ENCODE measurements at places on chromosomes 4 and X.

DNA sequence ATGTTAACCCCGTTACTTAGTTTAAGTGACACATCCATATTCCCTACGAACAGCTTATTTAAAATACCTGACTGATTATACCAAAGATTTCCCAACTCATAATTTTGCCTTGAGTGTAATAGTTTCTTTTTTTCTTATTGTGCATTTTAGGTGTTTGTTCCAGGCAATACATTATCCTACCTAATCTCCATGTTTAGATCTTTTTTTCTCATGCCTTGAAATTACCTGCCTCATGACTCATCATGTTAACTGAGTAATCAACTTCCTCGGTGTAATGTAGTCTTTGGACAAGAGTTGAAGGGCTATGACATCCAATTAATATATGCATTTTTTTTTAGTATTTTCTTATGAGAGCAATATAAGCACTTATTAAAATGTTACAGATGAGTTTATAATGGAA is 228.7 kb upstream of the ANKRD50 start:
- no peak overlapping the region for H3K4me3 ChIP-seq
- no peak for DNase-seq
- H3K27me3 ChIP-seq: no peaks in the 10 kb centered on the region
- peaks cover 2% of the 10 kb centered on the region for H3K4me1 ChIP-seq

DNA sequence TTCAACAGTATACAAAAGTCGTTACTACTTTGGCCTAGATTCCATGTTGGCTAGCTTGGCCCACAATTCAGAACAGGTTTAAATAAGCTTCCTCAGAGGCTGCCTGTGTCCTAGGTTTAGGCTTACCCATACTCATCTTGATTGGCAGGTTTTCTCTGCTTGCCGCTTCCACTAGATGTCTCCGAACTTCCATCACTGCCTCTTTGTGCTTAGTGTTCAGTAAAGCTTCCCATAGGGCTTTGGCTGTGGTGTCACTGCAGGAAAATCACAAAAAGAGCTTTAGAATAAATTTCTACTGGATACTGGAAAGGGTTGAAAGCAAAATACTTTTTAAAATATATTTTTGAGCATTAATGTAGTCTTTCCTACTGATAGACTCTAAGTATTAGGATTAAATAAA is 52.4 kb downstream of the SCFD2 start:
- no peak for DNase-seq
- H3K4me3 ChIP-seq: no peak overlapping the region
- no peaks in the 10 kb centered on the region for H3K4me1 ChIP-seq

GRCh38 chr4:4408576-4409335 is 21.9 kb downstream of the NSG1 start:
- H3K4me1 ChIP-seq: peaks cover 2% of the 10 kb centered on the region
- H3K27ac ChIP-seq: no peak overlapping the region
- no peak overlapping the region for H3K4me3 ChIP-seq
- no peak for DNase-seq

DNA sequence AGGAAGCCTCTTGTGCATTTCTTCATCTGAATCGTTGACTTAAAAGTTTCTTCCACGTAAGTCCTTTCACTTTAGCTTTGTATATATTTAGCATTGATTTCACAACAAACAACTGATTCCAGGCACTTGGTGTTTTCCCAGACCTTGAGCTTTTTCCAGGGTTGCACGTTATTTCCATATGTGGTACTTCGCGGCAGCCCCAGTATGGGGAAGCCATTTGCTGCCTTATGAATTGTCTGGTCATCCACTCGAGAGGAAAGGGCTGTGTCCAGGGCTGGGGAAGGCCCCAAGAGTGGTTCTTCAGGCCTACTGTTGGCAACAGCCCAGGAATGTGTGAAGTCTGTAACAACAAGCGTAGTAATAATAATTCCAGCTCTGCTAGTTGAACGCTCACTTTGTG is 2.8 kb upstream of the TLR8 start:
- H3K4me3 ChIP-seq: no peak overlapping the region
- no peaks in the 10 kb centered on the region for H3K36me3 ChIP-seq
- no peaks in the 10 kb centered on the region for H3K27me3 ChIP-seq
- no peak for DNase-seq

- no peaks in the 10 kb centered on the region for H3K36me3 ChIP-seq
- H3K4me1 ChIP-seq: no peaks in the 10 kb centered on the region
- no peaks in the 10 kb centered on the region for H3K27me3 ChIP-seq
- no peak for DNase-seq
- H3K4me3 ChIP-seq: no peak overlapping the region
Measured at GRCh38 chr4:17924189-17924588, 97.4 kb downstream of the LCORL start.

GRCh38 chr4:116357758-116358157 is 727.6 kb downstream of the TRAM1L1 start:
- H3K27me3 ChIP-seq: no peaks in the 10 kb centered on the region
- DNase-seq: no peak
- H3K36me3 ChIP-seq: no peaks in the 10 kb centered on the region
- no peak overlapping the region for H3K27ac ChIP-seq

- H3K27ac ChIP-seq: no peak overlapping the region
- DNase-seq: no peak
- no peak overlapping the region for H3K4me3 ChIP-seq
- no peaks in the 10 kb centered on the region for H3K27me3 ChIP-seq
Measured at GRCh38 chr4:84915396-84915780, 51.1 kb downstream of the WDFY3 start.

GRCh38 chrX:102044496-102044895 is 81.0 kb upstream of the TCEAL2 start:
- H3K27me3 ChIP-seq: no peaks in the 10 kb centered on the region
- no peak for DNase-seq
- no peak overlapping the region for H3K27ac ChIP-seq
- no peaks in the 10 kb centered on the region for H3K36me3 ChIP-seq

GRCh38 chrX:52368368-52369055 is at the start of gene XAGE2:
XAGE2 (plus strand) TSS chrX:52369021; CDS start chrX:52370015, 994 bp downstream.
- H3K4me1 ChIP-seq: no peaks in the 10 kb centered on the region
- H3K4me3 ChIP-seq: no peak within 1 kb of the TSS

- H3K27ac ChIP-seq: no peak overlapping the region
- no peak for DNase-seq
- H3K4me1 ChIP-seq: no peaks in the 10 kb centered on the region
- H3K4me3 ChIP-seq: no peak overlapping the region
- H3K27me3 ChIP-seq: no peaks in the 10 kb centered on the region
- no peaks in the 10 kb centered on the region for H3K36me3 ChIP-seq
Measured at GRCh38 chr4:117010671-117011070, 74.7 kb downstream of the TRAM1L1 start.

DNA sequence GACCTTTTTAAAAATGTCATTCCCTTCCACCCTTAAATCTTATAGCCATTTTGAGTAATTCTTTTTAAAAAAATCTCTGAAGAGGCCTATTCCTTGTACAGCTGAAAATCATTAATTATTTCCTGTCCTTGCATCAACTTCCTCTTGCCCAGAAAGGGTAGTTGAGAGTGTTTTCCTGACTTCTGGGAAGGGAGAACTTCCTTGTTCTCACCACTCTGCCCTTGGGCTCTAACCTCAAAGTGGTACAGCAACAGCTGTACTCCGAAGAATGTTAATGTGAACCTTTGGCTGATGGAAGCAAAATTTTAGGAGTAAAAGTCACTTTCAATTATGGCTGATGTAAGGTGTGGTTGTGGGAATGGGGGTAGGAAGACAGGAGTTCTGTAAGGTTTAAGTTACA is 15.1 kb upstream of the FABP2 start:
- no peak for DNase-seq
- H3K36me3 ChIP-seq: no peaks in the 10 kb centered on the region
- no peak overlapping the region for H3K4me3 ChIP-seq
- H3K27me3 ChIP-seq: no peaks in the 10 kb centered on the region
- H3K27ac ChIP-seq: no peak overlapping the region
- no peaks in the 10 kb centered on the region for H3K4me1 ChIP-seq

DNA sequence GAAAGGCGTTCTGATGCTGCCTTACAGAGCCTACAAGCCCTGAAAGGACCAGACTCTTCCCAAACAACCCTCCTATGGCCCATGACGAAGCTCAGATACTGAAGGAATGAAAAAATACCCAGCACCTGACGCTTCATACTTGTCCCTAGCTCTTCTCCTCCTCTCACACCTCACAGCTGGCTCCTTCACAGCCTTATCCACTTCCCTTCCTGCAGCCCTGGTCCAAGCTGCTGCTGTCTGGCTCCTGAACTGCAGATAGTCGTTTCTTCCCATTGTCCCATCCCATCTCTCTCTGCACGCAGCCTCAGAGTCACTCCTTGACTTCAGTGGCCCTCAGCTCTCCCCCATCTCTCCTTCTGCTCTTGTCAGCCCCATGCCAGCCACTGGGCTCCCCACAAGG is 56.6 kb downstream of the FAM193A start:
- peaks cover 13% of the 10 kb centered on the region for H3K4me1 ChIP-seq
- H3K27ac ChIP-seq: no peak overlapping the region
- peaks cover 3% of the 10 kb centered on the region for H3K36me3 ChIP-seq
- no peak for DNase-seq
- H3K4me3 ChIP-seq: no peak overlapping the region

DNA sequence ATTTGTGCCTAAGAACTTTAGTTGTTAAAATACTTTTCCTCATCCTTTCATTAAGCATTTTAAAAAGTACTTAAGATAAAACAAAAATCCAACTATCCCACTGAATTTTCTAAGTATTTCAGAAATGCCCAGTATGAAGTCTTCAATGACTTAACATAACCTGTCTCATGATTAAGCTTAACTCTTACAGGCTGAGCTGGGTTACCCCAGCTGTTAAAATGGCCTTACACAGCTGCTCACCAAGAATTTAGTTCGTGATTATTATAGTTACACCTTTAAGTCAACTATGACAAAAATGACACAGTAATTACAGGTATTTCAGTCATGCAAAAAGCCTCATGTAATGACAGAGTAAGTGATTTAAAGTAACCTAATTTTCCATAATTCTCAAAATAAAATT is 145.7 kb downstream of the FBXW7 start:
- no peaks in the 10 kb centered on the region for H3K4me1 ChIP-seq
- no peak for DNase-seq
- H3K27ac ChIP-seq: no peak overlapping the region
- no peaks in the 10 kb centered on the region for H3K36me3 ChIP-seq
- no peaks in the 10 kb centered on the region for H3K27me3 ChIP-seq
- H3K4me3 ChIP-seq: no peak overlapping the region

DNA sequence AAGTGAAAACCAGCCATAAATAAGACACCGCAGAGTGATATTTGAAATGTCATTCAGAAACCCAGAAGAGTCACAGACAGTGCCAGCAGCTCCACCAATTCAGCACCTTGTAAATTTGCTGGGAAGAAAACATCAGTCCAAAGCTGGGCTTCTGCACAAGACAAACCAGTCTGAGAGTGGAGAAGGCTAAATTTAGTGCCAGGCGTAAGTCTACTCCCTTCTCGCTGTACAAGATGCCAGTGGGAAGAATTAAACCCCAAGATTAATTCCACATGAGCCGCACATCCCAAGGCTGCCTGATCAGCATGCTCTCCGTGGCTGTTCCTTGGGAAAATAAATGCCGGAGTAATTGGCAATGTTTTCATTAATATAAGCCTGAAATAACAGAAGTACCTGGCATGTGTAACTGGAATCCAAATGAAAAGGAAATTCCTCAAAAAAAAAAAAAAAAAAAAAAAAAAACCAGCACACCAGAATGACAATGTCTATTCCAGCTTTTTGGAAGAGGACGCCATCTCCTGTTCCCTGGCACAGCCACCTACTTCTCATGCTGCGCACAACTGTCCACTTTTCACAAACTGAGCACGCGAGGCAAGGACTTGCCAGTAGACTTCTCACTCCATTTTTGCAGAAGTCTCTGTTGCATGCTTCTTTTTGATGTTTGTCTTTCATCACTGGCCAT is 95.5 kb downstream of the NSUN7 start:
- no peak overlapping the region for H3K27ac ChIP-seq
- H3K4me1 ChIP-seq: peaks cover 1% of the 10 kb centered on the region
- H3K36me3 ChIP-seq: no peaks in the 10 kb centered on the region
- H3K4me3 ChIP-seq: no peak overlapping the region
- DNase-seq: no peak

- no peak overlapping the region for H3K27ac ChIP-seq
- DNase-seq: no peak
- no peaks in the 10 kb centered on the region for H3K27me3 ChIP-seq
- H3K4me1 ChIP-seq: peaks cover 2% of the 10 kb centered on the region
- no peaks in the 10 kb centered on the region for H3K36me3 ChIP-seq
Measured at GRCh38 chrX:41289095-41289494, 44.9 kb upstream of the DDX3X start.

DNA sequence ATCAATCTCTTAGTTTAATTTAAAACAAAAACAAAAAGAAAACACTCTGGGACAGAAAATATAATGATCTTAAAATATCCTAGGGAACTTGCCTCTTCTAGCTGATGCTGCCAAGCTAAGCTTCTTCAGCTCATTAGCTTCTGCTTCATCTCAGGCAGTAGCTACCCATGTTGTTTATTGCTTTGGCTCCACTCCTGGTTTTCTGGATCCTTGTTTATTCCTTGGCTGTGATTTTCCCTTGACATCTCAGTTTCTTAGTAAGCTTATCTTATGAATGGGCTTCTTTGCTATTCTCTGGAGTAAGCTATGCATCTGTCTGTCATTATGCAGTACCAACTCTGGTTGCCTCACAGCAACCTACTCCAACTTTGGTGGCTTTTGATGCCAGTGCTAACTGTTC is 5.1 kb upstream of the MTHFD2L start:
- DNase-seq: no peak
- H3K27me3 ChIP-seq: no peaks in the 10 kb centered on the region
- H3K4me1 ChIP-seq: no peaks in the 10 kb centered on the region
- no peak overlapping the region for H3K4me3 ChIP-seq
- H3K36me3 ChIP-seq: no peaks in the 10 kb centered on the region

- no peaks in the 10 kb centered on the region for H3K36me3 ChIP-seq
- H3K4me1 ChIP-seq: 0 out of 2 replicates have a peak, but pooled peaks cover 1% of the 10 kb centered on the region
Measured at GRCh38 chr4:70703619-70704214, 15.4 kb downstream of the UTP3 start.

DNA sequence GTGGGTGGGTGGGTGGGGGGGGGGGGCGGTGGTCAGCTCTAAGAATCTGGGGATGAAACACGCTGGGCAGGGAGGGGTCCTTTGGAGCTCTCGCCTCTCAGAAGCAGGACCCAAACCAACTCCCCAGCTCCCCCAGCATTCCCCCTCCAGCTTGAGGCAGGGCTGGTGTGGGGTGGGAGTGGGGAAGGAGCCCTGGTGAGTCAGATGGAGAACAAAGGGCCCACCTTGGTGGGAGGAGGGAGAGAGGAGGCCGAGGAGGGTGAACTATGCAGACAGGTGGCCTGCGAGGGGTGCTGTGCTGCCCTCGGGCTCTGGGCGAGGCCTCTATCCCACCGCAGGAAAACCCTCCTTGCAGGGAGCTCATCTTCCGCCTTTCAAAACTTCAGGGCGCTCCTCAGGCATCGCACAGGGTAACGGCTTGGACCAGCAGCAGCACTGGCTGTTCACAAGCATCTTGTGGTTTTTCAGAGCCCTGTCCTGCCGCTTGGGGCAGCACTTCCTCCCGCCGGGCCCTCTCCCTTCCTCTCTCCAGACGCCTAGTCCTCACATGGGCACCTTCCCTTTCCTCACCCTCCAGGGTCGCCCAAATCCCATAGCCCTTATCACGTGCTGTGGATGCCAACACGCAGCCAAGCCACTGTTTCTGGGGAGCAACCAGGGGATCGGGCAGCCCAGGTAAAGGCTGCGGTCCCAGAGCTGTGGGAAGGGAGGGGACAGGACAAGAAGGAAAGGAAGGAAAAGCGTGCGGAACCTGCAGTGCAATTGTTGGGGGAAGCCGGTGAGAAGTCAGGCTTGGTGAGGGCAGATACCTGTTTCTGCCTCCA is 34.0 kb upstream of the GRPEL1 start:
- H3K4me1 ChIP-seq: peaks cover 5% of the 10 kb centered on the region
- H3K27ac ChIP-seq: no peak overlapping the region
- H3K27me3 ChIP-seq: peaks cover 8% of the 10 kb centered on the region
- DNase-seq: no peak
- H3K36me3 ChIP-seq: no peaks in the 10 kb centered on the region
